Heart right ventricle (tissue), 16 donors: ENCODE measurements at places on chromosomes 5 and 9. TPM values are rescaled to one million over a fixed set of nuclear protein-coding genes. Genes with fewer than 3 reads are reported as not detected.

S100Z gene
- not detected for total RNA-seq

PDE6A gene
- total RNA-seq: 0.07 TPM

NINJ1 gene
- total RNA-seq: 41.6 TPM

DNA sequence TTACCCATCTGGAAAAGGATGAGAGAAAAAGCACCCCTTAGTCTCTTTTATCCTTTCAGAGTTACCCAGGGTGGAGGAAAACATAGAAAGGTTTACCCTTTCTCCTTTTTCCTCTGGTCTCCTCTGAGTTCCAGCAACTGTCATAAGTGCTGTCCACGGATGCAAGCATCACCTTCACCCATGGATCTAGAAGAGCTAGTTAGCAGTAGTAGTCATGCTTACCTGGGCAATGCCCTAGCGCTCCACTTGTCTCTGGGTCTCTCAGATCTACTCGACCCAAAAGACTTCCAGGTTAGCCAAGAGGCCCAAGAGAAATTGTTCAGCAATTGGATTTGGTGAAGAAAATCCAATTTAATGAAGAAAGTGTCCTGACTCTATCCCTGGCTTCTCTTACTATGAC, 656.2 kb upstream of the PTPRD start:
- no peak overlapping the region for H3K27ac ChIP-seq
- H3K4me3 ChIP-seq: no peak overlapping the region
- no peaks in the 10 kb centered on the region for H3K27me3 ChIP-seq
- no peaks in the 10 kb centered on the region for H3K4me1 ChIP-seq
- H3K36me3 ChIP-seq: no peaks in the 10 kb centered on the region

GRCh38 chr9:4491626-4491975, 1.3 kb downstream of the SLC1A1 start:
- H3K4me1 ChIP-seq: peaks cover 18% of the 10 kb centered on the region
- peak overlapping the region; percentile 69 for H3K4me3 ChIP-seq
- no peak for DNase-seq
- H3K36me3 ChIP-seq: no peaks in the 10 kb centered on the region
- no peaks in the 10 kb centered on the region for H3K27me3 ChIP-seq

- no peaks in the 10 kb centered on the region for H3K36me3 ChIP-seq
- H3K27me3 ChIP-seq: no peaks in the 10 kb centered on the region
- no peaks in the 10 kb centered on the region for H3K4me1 ChIP-seq
- no peak overlapping the region for H3K27ac ChIP-seq
- no peak overlapping the region for H3K4me3 ChIP-seq
- DNase-seq: no peak
Observed at GRCh38 chr5:68759593-68759992, 334.2 kb upstream of the SLC30A5 start.

DNA sequence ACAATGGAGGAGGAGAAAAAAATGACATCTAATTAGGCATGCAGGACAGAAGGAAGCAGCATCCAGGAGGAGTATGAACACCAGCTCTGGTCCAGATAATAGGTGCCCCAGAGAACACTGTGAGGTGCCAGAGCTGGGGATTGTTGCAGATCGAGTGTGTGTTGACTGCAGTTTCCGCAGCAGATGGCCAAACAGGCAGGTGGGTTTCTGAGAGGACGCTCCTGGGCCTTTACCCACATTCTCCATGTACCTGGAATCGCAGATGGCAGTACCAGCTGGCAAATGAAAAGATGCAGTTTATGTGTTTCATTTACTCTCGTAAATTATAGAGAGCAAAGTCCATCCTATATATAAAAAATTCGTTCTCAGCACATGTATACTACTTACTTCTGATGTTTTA, 182.2 kb upstream of the ISL1 start:
- no peak for DNase-seq
- no peaks in the 10 kb centered on the region for H3K36me3 ChIP-seq
- H3K4me3 ChIP-seq: no peak overlapping the region
- no peak overlapping the region for H3K27ac ChIP-seq
- H3K27me3 ChIP-seq: no peaks in the 10 kb centered on the region

DNA sequence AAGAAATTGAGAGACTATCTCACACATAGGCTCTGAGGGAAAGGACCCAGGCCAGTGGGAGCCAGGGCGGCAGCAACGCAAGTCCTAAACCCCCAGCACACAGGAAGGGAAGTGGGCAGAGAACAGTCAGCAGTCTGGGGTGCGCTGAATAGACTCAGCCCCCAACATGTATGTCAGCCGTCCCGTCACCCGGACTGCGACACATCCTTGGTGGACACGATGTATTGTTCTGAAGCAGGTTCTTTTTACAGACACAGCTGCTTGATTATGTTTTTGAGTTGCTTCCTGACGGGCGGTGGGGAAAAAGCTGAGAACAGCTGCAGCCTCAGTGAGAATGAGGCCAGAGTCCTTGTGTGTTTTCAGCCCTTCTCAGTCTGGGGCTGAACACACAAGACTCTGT, 64.1 kb upstream of the CXCL14 start:
- H3K36me3 ChIP-seq: no peaks in the 10 kb centered on the region
- H3K27me3 ChIP-seq: no peaks in the 10 kb centered on the region
- DNase-seq: no peak
- no peak overlapping the region for H3K27ac ChIP-seq

DNA sequence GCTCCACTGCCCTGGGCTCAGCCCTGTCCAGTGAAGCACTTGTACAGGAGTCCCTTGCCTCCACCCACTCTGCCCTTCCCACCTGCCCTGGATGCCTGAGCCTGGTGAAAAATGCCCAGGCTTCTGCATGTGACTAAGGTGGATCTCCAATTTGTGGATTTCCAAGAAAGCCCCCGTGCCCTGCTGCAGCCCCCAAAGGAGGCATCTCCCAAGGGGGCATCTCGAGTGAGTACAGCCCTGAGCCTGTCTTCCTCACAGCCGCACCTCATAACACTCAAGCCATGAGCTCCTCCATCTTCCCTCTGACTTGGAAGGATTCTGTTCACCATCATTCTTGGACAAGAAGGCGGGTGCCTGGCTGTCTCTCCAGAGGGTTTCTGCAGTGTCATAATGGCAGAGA, 158.0 kb upstream of the PPP1R26 start:
- peaks cover 13% of the 10 kb centered on the region for H3K27me3 ChIP-seq
- H3K36me3 ChIP-seq: no peaks in the 10 kb centered on the region
- no peak overlapping the region for H3K27ac ChIP-seq
- H3K4me1 ChIP-seq: no peaks in the 10 kb centered on the region
- no peak for DNase-seq
- no peak overlapping the region for H3K4me3 ChIP-seq

DNA sequence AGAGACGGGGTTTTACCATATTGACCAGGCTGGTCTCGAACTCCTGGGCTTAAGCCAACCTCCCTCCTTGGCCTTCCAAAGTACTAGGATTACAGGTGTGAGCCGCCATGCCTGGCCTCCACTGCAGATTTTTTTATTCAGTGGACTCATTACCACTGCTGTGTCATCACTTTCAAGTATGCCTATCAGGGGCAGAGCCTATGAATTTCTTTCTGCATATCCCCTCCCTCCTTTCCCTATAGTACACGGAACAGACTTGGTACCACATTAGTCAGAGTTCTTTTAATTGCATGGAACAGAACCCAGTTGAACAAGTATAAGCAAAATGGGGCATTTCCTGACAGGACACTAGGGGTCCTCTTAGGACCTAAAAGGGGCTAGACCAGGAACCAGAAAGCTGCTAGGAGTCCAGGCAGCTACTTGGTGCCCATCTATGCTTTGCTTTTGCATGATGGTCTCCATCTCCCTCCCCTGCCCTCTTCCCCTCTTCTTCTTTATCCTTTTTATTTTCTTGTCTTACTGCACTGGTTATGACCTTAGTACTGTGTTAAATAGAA, 5.8 kb downstream of the BSPRY start:
- no peak for DNase-seq
- no peaks in the 10 kb centered on the region for H3K36me3 ChIP-seq
- H3K4me1 ChIP-seq: no peaks in the 10 kb centered on the region
- H3K27me3 ChIP-seq: peaks cover 28% of the 10 kb centered on the region
- no peak overlapping the region for H3K4me3 ChIP-seq
- H3K27ac ChIP-seq: no peak overlapping the region

DNA sequence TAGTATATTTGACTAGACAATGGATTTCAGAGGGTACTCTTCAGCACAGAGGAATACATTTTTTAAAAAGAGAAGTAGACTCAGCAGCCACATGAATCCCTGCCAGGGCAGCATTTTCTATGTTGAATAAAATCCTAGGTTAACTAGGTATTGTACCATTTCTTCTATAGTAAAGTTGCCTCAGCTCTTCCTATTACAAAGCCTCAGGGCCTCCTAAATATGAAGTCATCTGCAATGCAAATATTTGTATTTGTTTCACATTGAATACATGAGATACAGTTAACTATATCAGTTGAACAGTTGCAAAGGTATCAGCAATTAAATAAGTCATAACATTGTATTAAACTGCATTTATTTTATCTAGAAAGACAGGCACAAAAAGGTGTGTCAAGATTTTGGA, 59.5 kb downstream of the NUDT12 start:
- H3K27ac ChIP-seq: no peak overlapping the region
- no peak for DNase-seq
- no peaks in the 10 kb centered on the region for H3K27me3 ChIP-seq
- no peaks in the 10 kb centered on the region for H3K36me3 ChIP-seq

DNA sequence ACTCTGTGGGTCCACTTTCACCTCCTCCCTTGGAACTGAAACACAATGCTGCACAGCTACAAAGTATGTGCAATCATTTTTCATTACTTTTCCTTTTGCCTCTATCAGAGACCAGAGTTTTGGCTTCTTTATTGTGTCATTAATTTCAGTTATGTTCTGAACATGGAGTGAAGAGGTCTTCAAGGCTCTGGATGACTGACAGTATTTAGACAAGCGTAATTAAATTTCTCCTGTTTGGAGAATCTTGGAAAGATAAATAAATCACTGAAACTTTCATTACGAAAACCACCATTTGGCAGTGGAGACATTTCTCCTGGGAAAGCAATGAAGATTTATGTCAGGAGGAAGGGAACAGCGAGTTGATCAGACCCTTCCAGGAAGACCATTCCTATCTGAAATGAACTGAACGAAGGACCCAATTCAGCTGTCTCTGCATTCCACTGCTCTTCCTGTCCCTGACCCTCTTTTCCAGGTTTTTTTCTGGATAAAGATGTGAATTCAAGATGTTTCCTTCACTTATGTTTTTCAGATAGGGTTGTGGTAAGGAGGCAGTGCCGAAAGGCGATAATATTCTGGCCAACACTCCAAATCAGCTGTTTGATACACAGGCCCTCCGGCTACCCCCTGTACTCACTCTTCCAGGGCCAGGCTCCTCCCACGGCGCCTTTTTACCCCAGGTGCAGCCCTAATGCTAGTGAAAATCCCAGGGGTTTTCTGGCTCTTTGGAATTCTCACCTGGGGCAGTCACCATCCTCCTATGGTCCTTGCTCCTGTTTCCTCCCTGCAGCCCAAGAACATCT, 77.2 kb upstream of the OSMR start:
- no peak overlapping the region for H3K4me3 ChIP-seq
- DNase-seq: no peak
- peaks cover 11% of the 10 kb centered on the region for H3K4me1 ChIP-seq
- H3K36me3 ChIP-seq: no peaks in the 10 kb centered on the region
- H3K27ac ChIP-seq: peak overlapping the region; percentile 55
- no peaks in the 10 kb centered on the region for H3K27me3 ChIP-seq

DNA sequence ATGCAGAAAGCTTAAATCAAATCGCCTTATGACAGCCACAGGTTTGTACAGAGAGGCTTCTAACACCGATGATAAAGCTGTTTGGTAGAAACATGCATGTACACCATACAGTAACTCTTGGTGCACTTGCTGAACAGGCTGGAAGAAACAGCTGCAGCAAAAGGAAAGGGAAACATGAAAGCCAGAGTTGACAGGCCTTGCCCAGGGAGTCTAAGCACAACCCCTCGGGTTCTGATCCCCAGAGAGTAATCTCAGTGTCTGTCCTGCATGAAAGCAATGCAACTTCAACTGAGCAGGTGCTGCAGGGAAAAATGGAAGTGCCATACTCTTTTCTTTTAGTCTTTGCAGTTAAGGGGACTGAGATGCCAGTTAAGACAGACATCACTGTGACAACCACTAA, 419.9 kb downstream of the BNC2 start:
- H3K4me1 ChIP-seq: no peaks in the 10 kb centered on the region
- H3K4me3 ChIP-seq: no peak overlapping the region
- H3K27me3 ChIP-seq: no peaks in the 10 kb centered on the region
- H3K36me3 ChIP-seq: no peaks in the 10 kb centered on the region
- H3K27ac ChIP-seq: no peak overlapping the region
- DNase-seq: no peak

DNA sequence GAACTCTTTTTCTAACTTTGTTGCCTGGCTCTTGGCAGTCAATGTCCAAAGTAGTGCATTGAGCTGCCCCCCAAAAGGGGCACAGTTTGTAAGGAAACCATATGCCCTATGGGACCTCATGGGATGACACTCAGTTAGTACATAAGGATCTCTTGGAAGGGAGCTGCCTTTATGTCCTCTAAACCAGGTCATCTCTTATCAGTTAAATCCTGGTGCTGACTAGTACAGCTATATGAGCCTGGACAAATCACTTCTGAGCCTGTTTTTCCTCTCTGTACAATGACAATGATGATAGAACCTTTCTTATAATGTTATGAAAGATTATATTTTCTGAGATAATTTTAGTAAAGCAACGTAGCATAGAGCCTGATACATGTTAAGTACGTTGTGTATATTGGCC, 44.1 kb downstream of the PIK3R1 start:
- DNase-seq: no peak
- no peaks in the 10 kb centered on the region for H3K27me3 ChIP-seq
- no peak overlapping the region for H3K4me3 ChIP-seq
- peak overlapping the region; percentile 72 for H3K27ac ChIP-seq
- no peaks in the 10 kb centered on the region for H3K36me3 ChIP-seq

BSPRY gene
- total RNA-seq: 1.3 TPM

MYOT gene
- 12.9 TPM for total RNA-seq

GRCh38 chr5:15711892-15712291, 211.9 kb downstream of the FBXL7 start:
- DNase-seq: no peak
- no peaks in the 10 kb centered on the region for H3K27me3 ChIP-seq
- H3K4me1 ChIP-seq: peaks cover 43% of the 10 kb centered on the region
- H3K27ac ChIP-seq: no peak overlapping the region

DNA sequence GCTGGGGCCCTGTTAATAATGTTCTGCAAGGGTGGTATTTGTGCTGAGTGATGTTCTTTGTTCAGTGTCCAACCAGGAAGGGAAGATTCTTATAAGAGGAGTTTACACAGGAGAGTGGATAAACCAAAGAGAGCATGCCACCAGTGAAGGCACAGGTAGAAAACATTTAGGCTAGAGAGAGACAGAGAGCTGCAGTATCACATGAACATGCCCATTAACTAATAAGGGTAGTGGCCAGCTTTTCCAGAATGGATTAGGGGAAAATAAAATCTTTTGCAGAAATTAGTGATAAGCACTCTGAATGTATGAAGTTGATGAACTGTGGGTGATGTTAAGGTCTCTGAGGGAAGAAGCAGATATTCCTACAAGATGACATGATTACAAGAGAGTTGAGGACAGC, 54.1 kb upstream of the PRLR start:
- DNase-seq: no peak
- H3K36me3 ChIP-seq: no peaks in the 10 kb centered on the region
- no peak overlapping the region for H3K4me3 ChIP-seq
- no peaks in the 10 kb centered on the region for H3K27me3 ChIP-seq

PCDHA1 gene
- not detected for total RNA-seq

AP3B1 gene
- total RNA-seq: 21.0 TPM

TMEM215 gene
- total RNA-seq: not detected

GRCh38 chr9:19378647-19379046, 1.4 kb downstream of the RPS6 start:
- peak overlapping the region; percentile 69 for H3K4me3 ChIP-seq
- no peaks in the 10 kb centered on the region for H3K4me1 ChIP-seq
- no peaks in the 10 kb centered on the region for H3K27me3 ChIP-seq
- no peak for DNase-seq
- peaks cover 41% of the 10 kb centered on the region for H3K36me3 ChIP-seq

GRCh38 chr5:149285153-149285552, 13.5 kb downstream of the AFAP1L1 start:
- peaks cover 90% of the 10 kb centered on the region for H3K4me1 ChIP-seq
- H3K36me3 ChIP-seq: no peaks in the 10 kb centered on the region
- H3K4me3 ChIP-seq: no peak overlapping the region
- no peak for DNase-seq

PCDHB9 gene
- total RNA-seq: 0.55 TPM
